ENCODE measurements at places on chromosomes 1 and 21.

- no peak for DNase-seq
These were observed 45.8 kb downstream of the RNF115 start for GRCh38 chr1:145778146-145778540.

DNA sequence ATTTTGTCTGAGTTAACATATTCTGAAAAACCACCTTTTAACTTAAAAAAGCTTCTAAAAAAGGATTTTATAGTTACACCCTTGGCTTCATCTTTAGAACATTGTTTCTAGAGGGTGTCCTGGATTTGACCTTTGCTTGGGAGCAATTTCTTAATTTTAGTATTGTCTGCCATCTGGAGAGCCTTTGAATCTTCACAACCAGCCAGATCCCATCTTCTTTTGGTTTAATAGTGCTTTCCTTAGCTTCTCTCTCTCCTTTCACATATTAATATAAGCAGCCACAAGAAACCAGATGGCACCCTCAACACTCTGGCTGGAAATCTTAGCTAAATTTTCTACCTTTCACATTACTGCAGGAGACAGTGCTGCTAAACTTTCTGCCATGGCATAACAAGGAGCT lies 76.5 kb upstream of the TSPAN2 start:
- no peak for DNase-seq

- DNase-seq = no peak
These were observed 723 bp downstream of the CZIB start for GRCh38 chr1:53219711-53220110.

DNA sequence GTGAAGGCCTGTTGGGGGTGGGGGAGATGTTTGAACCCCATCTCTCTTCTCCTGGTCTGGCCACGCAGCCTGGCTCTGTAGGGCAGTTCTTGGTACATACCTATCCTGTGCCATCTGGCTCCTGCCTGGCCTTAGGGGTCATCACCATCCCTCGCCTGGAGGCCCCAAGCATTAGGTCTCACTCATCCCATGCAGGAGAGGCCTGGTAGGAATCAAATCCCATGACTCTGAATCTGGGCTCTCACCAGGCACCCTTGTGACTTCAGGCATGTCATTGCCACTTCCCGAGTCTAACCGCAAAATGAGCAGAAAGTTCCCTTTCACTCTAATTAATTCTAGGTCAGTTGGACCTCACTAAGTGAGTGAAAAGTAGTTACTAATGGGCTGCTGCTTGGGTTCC lies 37.2 kb downstream of the ETNK2 start:
- DNase-seq = no peak

DNA sequence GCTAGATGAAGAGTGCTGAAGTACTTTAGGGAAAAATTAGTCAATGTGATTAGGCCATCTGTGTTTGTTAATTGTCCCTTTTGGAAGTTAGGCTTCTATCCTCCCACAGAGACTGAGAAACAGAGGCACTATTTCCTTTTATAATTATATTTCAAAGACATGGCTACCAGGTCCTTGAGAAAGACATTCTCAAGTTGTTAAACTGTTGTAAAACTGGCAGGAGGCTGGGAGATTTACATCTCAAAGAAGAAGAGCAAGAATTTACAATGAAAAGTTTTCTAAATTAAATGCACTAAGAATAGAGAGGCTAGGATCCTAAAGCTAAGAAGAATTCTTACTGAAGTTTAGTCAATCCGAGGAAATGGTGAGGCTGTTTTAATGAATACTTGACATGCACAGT lies 74.0 kb upstream of the BRINP3 start:
- DNase-seq = no peak

- no peak for DNase-seq
These were observed 2.0 kb downstream of the GRHL3 start for GRCh38 chr1:24321126-24321525.

DNA sequence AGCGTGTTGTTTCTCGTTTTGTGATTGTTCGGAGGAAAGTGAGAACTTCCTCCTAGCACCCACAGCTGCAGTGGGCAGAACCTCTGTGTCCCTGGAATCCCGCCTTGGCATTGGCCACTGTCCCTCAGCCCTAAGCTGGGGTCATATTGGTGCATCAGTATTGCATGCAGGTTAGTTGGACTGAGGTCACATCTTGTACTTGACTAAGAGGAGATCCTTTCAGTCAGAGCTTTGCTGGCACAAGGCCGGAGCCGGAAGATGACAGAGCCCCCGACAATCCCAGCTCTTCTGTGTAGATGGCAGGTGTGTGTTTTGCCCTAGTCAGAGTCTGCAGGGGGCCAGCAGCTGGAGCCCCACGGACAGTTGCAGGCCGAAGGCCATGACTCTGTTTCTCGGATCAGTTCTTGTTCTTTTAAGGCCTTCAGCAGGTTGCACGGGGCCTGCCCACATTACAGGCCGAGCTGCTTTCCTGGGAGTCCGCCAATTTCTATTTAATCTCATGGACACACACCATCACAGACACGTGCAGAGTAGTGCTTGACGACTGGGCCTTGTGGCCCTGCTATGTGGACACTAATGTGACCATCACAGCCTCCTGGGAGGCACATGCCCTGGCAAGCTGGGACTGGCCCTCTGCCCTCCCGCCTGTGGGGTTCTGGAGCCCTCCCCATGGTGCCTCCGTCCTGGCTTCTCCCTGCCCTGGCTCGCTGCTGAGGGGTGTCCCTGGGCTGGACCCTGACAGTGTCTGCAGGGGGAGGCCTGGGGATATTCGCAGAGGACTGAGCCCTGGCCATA lies 14.9 kb downstream of the SNAP47 start:
- DNase-seq = no peak

DNA sequence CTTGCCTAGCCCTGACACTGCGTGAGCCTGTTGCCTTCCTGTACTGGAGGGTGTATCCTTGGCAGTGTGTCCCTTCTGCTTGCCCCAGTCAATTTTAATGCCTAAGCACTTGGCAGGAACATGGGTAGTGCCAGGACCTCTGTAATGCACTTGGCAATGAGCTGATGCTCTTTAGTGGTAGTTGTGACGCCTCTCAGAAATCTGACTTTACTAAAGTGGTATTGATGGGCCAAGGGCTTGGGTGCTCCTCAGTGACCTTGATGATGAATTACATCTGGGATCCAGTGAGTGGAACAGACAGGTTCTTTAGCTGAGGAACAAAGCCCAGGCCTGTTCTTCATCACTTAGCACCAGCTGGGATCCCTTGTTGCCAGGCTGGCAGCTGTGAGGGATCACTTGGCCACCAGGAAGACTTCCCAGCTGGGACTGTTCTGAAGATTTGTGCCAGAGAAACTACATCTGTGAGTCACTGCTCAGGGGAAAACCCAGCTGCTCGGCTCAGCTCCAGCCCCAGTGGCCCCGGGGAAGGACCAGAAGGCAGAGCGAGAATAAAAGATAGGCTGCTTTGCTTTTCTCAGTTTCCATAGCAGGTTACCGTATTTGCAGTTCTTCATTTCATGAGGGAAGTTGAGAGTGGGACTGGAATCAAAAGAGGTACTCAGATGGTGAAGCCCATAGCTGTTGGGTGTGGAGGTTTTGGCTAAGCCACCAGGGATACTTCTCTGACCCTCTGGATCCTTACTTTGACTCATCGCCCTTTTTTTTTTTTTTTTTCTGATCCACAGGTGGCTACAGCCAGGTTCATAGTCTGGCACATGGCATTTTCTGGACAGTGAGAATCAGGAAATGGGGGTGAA lies 28.5 kb upstream of the KCNA2 start:
- no peak for DNase-seq

DNA sequence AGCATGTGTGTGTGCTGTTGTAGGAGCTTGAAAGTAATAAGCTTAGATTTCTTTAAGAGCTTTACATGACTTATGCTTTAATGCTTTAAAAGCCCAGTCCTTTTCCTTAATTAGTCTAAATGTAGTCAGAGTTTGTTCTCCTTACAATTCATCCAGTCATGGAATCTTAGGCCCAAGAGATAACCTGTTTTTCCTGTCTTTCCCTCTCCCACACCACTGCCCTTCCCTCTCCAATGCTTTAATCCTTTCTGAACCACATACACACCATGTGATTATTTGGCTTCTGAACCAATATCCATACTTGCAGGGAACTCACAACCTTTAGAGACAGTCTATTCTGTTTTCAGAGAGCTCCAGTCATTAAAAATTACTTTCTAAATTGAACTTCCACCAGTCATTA lies 37.6 kb downstream of the ALG6 start:
- no peak for DNase-seq

GRCh38 chr1:22722901-22723550 lies 12.4 kb downstream of the EPHB2 start:
- no peak for DNase-seq

DNA sequence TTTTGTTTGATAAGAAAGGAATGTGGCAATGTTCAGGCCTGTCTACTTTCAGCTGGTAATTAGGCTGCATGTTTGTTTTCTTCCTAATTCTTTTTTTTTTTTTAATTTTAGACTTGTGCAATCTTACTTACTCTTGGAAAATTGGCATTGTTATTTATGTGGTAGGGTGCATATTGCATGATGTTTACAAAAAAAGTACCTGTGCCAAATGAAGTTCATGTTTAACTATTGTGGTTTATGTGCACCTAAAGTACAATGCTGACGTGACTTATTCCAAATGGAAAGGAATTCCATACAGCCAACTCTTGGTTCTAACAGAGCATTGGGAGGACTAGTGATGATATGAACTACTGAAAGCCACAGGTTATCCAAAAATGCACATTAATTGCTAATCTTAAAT lies 51.0 kb downstream of the KCNK2 start:
- DNase-seq = no peak

DNA sequence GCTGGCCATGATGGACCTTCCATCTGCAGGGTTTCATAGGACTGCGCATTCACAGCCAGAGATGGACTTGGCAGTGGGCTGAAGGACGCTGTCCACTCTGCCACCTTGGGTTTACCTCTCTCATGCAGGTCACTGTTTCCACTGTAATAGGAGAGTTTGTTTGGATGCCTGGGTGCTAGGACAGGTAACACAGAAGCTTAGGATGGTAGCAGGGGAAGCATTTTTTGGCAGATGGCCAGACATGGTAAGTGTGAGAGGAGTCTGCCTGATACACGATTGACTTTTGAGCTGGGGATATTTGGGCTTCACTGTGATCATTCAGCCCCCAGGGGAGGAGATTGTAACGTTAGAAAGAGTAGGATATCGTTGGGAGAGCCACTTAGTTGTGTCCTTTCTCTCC lies 11.8 kb downstream of the PSEN2 start:
- DNase-seq = no peak

GRCh38 chr1:8663915-8664329 lies 153.5 kb downstream of the RERE start:
- DNase-seq = no peak

DNA sequence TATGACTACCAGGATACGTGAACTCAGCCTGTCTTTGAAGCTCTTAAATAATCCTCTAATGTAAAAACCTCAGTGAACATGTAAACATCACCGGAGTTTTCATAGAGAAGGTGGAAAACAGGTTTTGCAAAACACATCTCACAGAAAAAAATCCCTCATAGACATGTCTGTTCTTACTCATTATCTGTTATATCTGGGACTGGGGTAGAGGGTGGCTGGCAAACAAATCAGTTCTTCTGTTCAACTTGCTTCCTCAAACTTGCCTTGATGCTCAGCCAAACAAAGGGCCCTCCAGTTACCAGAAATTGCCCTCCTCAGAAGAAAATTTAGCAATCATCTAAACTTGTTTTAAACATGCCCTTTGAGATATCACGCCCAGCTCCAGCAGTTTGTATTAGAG lies 66.1 kb upstream of the CXADR start:
- no peak for DNase-seq

DNA sequence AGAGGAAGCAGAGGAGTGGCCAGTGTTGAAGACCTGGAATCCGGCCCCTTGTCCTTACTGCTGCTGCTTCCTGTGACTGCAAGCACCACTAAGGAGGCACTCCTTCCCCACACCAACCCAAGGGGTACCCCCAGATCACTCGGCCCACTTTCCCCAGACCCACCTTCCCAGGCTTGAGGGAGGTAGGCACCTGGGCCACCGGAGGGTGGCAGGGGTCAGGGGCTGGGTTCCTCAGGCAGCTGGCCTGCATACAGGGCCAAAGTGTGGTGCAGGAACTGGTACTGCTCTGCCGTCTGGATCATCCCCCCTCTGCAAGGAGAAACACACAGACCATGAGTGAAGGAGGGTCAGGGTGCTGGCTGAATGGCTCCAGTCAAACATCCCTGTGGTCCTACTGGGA lies 3.9 kb upstream of the ARL8A start:
- DNase-seq = no peak

DNA sequence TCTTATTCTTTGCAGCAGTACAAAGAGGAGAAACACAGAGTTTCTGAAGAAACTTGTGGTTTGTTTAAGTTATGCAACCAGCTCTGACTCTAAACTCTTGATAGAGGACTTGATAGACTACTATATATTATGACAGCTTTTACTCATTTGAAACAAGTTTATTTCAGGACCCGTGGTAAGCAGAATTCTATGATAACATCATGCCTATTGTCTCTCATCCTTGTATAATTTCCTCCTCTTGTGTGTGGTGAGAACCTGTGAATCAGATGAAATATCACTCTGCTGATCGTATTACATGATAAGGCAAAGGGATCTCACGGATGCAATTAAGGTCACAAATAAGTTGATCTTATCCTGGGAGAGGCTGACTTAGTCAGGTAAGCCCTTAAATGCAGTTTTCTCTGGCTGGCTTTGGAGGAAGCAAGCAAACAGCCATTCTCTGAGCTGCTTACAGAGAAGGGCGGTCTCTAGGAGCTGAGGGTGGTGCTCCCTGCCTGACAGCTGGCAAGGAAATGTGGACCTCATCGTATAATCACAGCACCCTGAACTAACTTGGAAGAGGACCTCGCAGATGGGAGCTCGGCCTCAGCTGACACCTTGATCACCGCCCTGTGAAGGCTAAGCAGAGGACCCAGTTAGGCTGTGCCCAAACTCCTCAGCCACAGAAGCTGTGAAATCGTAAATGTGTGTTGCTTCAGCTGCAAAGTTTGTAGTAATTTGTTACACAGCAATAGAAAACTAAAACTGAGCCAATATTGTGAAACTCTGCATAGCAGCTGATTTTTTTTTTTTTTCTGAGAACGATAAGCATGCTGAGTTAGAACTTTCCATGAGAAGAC lies 151.1 kb upstream of the DPT start:
- DNase-seq = no peak

Data from nucleus accumbens (tissue), 56 donors.